ENCODE measurements at places on chromosomes 2 and 18. TPM values are rescaled to one million over a fixed set of nuclear protein-coding genes. Genes with fewer than 3 reads are reported as not detected.

Gene QPCT
- total RNA-seq: 3.9 TPM

Gene INHBB
- total RNA-seq: not detected

Gene KIF5C
- total RNA-seq: 0.17 TPM

Gene SMARCAL1
- total RNA-seq: 25.1 TPM

Gene CYP27C1
- total RNA-seq: not detected

Measured in fibroblast of lung (primary cell).